ENCODE measurements at places on chromosomes 1 and 21.

- DNase-seq: peak; percentile 73
These were observed at the start of gene GBP1 for GRCh38 chr1:89065079-89065868. GBP1 (minus strand) TSS chr1:89065208; CDS start chr1:89063234, 1,974 bp downstream.

DNA sequence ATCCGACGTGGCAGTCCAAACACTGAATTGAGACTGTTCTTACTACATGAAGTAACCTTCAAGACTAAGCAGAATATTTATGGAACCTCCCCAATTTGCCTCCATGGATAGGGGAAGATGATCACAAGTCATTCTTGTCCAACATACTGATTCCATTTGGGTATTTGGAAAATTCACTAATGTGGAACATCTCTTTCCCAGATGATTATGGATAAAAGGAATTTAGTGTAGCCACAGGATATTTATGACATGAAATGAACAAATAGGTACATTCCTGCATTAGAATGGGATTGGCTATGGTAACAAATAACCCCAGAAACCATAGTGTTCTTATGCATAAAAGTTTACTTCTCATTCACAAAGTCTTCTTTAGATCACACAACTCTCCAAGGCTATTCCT, 40.2 kb upstream of the SGIP1 start:
- DNase-seq: no peak

- DNase-seq: peak; percentile 36
These were observed 103.3 kb upstream of the DEPDC1 start for GRCh38 chr1:68600049-68600661.

- DNase-seq: no peak
These were observed 219.0 kb downstream of the KAZN start for GRCh38 chr1:14817223-14818170.

- no peak for DNase-seq
These were observed 298.1 kb downstream of the TGFB2 start for GRCh38 chr1:218643281-218643680.

DNA sequence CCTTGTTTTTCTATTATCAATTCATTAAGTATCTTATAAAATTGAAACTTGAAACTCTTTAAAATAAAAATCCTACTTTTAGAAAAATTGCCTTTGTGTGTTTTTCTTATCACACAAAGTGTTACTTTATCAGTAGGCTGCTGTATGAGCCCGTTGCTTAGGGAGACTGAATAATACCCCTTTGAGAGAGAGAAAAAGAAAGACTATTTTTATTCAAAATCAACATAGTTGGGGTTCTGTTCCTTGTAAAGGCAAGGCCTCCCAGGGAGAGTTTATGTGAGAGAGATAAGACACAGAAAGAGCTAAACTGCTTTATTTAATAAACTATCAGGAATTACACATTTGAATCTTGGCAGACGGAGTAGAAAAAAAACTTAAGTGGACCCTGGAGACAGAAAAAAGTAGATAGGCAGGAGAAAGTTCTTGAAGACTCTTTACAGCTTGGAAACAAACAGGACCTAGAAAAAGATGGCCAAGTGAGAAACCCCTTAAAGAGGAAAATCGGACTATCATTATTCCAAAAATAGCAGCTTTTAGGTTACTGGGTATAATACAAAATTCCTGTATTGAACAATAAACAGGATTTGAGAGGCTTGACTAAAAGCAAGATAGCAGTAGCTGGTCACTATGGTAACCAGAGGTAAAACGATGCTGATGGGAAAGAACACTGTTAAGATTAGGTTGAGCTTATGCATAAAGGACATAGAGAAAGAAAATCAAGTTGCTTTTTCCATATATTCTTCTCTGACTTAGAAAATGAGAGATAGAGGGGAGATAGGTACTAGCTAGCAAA, 170.9 kb downstream of the LRRC7 start:
- DNase-seq: no peak

GRCh38 chr1:221217029-221217428, 337.8 kb downstream of the HLX start:
- no peak for DNase-seq

GRCh38 chr1:172778456-172779455, 119.9 kb downstream of the FASLG start:
- no peak for DNase-seq

DNA sequence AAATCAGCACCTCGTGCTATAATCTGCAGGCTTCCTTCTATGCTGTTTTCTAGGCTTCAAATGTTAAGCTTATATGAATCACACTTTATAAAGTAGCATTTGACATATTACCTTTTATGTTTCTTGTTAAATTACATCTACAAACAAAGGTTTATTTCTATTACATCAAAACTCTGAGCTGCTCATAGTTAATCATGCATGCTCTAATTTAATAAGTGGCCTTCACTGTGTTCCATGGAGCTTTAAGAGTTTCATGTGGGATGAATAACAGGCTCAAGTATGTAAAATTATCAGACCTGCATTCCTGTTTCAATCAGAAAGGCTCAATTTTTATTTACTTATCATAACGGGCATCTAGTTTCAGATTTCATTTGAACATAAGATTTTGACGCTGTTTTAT, 13.0 kb downstream of the SLC19A2 start:
- no peak for DNase-seq

DNA sequence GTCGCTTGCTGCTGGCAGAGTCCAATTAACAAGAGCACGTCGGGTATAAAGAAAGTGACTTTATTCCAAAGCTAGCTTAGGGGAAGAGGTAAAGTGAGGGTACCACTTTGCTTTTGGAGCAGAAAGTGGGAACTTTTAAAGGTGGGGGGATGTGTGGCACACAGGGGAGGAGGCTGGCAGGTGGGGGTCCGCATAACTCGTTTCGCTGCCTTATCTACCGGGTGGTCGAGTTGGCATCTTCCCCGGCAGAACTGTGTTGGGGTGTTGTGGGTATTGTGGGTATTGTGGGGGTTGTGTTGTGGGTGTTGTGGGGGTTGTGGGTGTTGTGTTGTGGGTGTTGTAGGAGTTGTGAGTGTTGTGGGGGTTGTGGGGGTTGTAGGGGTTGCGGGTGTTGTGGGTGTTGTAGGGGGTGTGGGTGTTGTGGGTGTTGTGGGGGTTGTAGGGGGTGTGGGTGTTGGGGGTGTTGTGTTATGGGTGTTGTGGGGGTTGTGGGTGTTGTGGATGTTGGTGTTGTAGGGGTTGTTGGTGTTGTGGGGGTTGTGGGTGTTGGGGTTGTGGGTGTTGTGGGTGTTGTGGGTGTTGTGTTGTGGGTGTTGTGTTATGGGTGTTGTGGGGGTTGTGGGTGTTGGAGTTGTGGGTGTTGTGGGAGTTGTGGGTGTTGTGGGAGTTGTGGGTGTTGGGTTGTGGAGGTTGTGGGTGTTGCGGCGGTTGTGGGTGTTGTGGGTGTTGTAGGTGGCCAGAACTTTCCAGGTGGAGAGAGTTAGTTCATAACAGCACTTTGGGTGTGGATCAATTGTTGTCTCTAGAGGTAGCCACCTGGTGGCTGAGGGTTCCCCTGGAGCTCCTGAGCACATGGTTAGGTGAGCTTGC, 52.7 kb downstream of the AGPAT3 start:
- no peak for DNase-seq

- DNase-seq: no peak
These were observed 4.7 kb upstream of the ABCB10 start for GRCh38 chr1:229563241-229563640.

DNA sequence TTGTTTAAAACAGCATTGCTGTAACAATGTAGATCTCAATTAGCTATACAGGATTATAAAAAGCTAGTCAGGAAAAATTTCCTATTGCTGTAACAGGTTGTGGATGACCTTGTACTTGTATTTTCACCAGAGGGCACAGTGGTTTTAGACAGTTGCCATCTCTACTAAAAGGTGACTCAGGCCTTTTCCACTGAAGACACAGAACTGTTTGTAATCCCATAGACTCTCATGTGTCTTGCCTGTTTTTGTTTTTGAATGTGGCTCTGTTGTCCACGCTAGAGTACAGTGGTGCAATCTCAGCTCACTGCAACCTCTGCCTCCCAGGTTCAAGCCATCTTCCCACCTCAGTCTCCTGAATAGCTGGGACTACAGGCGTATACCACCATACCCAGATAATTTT, 5.9 kb downstream of the MTFR1L start:
- no peak for DNase-seq

- no peak for DNase-seq
These were observed 48.3 kb downstream of the SAMSN1 start for GRCh38 chr21:14497825-14498224.

DNA sequence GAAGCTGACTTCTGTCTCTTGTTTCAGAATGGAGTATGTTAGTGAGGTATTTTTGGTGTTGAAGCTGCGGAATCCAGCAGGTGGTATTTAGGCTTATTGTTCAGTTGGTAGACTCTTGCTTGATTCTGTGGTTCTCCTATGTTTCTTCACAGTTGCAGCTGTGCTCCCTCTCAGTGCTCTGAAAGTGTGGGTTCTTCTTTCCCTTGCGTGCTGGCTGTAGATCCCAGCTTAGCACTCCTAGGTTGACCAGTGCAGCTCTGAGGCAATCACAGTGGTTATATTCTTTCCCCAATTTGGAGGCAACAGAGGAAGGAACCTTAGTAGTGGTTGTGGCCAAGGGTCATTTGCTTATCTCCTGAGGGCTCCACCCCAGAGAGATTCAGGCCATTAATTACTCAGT, 269.2 kb upstream of the NRIP1 start:
- DNase-seq: no peak

GRCh38 chr1:74280642-74281396, 45.6 kb downstream of the TNNI3K start:
- DNase-seq: no peak

DNA sequence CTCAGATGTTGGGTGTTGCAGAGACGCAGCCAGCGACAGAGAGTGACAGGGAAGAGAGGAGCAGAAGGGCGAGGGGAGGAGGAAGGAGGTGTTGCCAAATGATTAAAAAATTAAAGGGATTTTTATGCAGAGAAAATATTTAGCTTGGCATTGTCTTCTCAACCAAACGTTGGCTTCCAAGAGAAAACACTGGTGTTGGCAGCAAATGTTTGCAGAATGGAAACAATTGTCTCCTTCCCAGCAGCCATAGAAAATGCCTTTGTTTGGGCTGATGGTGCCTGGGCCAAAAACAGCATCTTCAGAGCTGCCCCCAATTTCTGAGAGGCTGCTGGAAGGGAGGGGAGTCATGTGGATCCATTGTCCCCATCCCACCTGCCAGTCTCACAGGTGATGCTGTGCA, 29.7 kb upstream of the GRIK3 start:
- DNase-seq: no peak

DNA sequence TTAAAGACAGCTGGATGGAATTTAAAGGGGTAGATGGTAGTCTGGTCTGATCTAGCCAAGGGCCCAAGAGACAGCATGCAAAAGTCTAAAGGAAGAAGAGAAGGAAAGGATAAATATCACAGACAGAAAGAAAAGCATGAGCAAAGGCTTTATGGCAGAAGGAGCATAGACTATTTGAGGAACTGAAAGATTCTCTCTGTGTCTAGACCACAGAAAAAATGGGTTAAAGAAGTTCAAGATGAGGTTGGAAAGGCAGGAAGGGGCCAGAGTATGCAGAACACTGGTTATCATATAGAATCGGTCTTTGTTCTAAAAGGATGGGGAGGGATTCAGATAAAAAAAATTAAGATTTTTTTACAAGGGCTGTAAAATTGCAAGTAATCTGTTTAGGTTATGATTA, 136.8 kb upstream of the SGIP1 start:
- no peak for DNase-seq

DNA sequence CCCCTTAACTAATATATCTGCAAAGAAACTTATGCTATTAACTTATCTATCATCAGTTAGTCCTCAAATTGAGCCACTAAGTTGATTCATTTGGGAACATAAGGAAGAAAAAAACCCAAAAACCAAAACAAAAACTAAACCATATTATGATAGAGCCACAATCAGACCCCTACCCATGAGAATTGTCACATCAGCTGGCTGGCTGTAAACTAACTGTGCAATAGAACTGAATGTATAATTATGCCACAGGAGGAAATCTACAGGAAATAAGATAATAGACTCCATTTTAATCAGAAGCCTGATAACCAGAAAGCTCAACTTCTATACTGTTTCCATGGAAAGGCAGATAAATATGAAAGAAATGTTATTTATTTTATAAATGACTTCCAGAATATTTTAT, 110.0 kb downstream of the RGL1 start:
- DNase-seq: no peak

- DNase-seq: peak; percentile 11
These were observed 134.3 kb upstream of the ZBTB40 start for GRCh38 chr1:22317231-22317919.

DNA sequence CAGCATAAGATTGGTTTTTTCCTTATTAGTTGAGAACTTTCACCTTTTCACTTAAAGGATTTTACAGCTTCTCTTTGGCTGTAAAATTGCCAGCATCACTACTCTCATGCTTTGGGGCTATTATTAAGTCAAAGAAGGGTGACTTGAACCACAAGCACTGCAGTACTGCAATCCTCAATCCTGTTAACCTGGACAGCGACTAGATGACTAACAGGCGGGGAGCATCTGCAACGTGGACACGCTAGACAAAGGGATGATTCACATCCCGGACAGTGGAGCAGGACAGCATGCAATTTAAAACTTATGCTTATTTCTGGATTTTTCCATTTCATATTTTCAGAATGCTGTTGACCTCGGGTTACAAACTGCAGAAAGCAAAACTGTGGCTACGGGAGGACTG, 8.1 kb downstream of the ARV1 start:
- peak; percentile 69 for DNase-seq

DNA sequence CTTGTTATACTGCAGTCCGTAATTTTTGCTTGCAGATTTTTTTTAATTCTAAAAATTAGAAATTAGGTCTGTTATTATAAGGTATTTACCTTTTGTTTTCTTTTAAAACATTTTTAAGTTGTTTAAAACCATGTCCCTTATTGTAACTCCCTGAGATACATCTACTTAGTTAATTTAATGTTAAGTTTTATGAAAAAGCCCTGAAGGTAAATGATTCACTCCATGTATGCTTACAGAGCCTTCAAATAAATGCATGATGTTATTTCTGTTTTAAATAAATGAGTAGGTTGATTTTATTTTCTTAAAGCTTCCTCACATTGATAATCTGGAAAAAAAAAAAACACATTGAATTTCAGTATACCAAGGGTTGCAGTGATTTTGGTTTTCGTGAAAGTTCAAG, 7.5 kb downstream of the SRSF11 start:
- no peak for DNase-seq

GRCh38 chr21:16002874-16003466, 273.2 kb downstream of the USP25 start:
- DNase-seq: peak; percentile 14

Measured in ACHN (cell line).